Activated CD8-positive, alpha-beta memory T cell treated with anti-CD3 and anti-CD28 coated beads, Interleukin-2, amount 10 ng/mL, durations not matched to agents 7 days and 5 days (primary cell): ENCODE measurements at places on chromosomes 6 and 20.

- DNase-seq, result no peak
These were observed 74.0 kb downstream of the AGPAT4 start for GRCh38 chr6:161199850-161200249.

DNA sequence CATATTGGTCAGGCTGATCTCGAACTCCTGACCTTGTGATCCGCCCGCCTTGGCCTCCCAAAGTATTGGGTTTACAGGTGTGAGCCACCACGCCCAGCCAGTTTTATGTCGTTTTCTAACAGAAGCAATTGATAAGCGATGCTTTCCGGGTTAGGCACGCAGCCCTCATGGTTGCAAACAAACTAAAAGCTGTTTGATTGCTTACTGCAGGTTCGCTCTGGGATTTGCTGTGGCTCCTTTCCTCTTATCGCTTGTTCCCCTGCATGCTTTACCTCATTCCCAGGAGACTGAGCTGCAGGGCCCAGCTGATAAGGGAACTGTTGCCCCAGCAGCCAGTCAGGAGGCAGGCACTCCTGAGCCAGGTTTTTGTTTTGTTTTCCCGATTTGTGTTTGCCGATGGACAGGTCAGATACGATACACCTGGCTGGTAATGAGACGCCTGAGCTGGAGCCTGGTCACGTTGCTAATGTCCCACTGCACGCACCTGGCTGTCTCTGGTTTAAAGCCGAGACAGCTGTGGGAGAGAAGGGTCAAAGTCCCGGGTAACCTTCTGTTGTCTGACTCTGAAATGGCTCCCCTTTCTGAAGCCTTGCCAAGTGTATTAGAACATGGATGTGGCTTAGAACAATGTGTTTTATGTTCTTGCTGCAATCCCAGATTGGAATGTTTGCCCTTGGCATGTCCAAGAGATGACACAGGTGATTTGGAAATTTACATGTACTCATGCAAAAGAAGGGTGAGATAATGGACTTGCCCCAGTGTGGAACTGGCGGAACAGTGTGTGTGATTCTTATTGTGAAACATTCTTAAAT, 19.9 kb downstream of the DSP start:
- no peak for DNase-seq

- DNase-seq, result no peak
These were observed 985.4 kb downstream of the TBC1D32 start for GRCh38 chr6:120348926-120349325.

GRCh38 chr6:113287396-113287795, 569.7 kb upstream of the MARCKS start:
- DNase-seq, result no peak

GRCh38 chr6:106858653-106859092, 115.9 kb downstream of the CD24 start:
- no peak for DNase-seq

DNA sequence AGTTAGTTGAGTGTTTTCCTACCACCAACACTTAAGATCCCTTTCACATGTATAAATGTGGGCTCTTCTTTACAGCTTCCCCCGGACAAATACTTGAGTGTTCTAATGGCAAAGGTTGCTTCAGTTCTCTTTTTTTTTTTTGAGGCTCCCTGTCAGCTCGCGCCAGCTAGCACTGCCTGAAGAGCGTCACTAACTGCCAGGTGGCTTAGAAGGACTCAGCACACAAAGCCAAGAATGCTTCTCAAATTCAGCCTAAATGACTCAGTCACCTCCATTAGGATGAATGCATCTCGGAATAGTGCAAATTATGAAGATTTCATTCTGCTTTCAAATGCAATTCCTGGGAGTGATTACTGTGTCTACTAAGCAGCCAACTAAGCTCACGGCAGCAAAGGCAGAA, 150.7 kb upstream of the BTBD3 start:
- no peak for DNase-seq

GRCh38 chr20:37781626-37782025, 87.8 kb downstream of the CTNNBL1 start:
- no peak for DNase-seq
